ENCODE measurements at places on chromosomes 16 and 17. TPM values are rescaled to one million over a fixed set of nuclear protein-coding genes. Genes with fewer than 3 reads are reported as not detected.

Gene GLIS2
- 5.1 TPM for total RNA-seq

Gene SRL
- total RNA-seq: 0.16 TPM

- DNase-seq: no peak
Observed at GRCh38 chr17:64406321-64407200, 15.9 kb upstream of the PECAM1 start.

DNA sequence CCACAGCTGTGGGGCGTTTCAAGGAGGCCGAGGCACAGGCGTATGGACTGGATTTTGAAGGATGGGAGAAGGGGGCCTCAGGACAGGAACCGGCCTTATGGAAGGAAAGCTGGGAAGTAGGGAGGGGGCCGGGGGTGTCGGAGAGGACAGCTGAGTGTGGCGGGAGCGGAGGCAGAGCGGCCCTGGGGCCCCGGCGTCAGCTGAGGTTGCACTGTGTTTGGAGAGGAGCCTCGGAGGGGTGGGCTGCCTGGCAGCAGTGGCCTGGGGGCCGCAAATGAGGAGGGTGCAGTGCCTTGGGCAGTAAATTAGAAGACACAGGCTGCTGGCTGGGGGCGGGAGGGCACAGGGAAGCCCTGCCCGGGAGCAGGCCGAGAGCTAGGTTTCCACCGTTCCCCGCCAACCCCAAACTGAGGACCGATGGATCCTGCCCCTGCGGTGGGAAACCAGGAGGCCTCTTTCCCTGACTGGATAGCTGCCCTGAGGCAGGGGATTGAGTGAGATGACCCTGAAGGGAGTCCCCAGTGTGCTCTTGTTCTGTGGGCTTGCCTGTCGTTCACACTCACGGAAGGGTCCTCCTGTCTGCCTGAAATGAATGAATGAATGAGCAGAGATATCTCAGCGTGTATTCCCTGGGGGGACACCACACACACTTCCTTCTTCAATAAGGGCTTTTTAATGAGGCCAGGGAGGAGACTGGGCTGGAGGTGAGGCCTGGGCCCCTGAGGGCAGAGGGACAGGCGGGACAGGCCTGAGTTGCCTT is 18.4 kb downstream of the FOXJ1 start:
- no peak for DNase-seq

All from occipital lobe (tissue), 3 donors.